Gastrocnemius medialis (tissue), 4 donors: ENCODE measurements at places on chromosomes 7 and 10.

- DNase-seq, result no peak
Measured at GRCh38 chr10:116364868-116365267, 40.6 kb downstream of the CCDC172 start.

DNA sequence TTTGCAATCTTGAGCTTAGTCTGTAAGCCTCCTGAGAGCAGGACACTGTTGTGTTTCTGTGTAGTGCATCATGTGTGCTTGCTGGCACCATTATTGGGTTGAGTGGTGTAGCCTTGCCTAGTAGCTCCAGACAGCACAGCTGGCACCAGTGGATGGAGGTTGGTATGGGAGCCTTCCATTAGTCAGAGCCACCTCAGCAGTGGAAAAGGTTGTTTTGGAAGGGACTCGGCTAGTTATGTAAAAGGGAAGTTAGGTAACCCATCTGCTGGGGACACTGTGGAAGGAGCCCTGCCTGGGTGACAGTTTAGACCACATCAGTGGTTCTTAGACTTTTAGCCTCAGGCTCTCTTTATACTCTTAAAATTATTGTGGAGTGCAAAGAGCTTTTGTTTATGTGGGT lies 16.3 kb downstream of the MINDY4 start:
- DNase-seq, result no peak

DNA sequence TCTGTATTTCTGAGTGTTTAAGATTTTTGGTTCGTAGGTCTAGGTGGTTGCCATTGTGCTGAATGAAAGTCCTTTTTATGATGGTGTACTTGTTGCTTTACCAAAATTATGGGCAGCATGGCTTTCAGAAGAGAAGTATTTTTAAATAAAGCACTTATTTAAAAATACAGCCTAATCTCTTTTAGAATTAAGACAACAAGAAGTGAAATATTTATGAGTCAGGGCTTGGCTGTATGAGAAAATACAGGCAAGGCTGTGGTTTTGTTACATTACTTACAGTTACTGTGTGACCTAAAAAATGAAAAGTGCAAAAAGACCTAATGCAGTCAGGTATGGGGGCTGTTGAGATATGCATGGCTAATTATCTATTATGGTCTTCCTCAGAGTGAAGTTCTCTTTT lies 185.2 kb upstream of the PPP1R3A start:
- no peak for DNase-seq

- DNase-seq, result no peak
Measured at GRCh38 chr7:122616951-122617350, 82.0 kb downstream of the RNF133 start.

DNA sequence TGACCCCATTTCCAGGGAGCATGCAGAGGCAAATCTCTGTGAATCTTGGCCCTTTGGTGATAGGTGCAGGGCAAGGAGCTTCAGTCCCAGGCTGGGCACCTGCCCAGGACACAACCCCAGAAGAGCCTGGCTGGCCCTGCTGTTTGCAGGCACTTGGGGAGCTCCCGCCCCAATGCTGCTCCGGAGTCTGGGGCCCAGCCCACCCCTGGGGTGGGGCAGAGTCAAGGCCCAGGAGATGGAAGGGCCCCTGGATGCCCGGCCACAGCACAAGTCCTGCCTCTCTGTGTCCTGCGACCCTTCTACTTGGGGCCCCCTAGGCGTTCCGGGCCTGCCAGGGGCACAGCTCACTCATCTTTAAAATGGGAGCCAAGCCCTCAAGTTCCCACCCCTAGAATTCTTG lies 24.7 kb downstream of the PDGFA start:
- no peak for DNase-seq

GRCh38 chr10:58453105-58453504 lies 59.6 kb upstream of the BICC1 start:
- DNase-seq, result no peak

GRCh38 chr10:129322933-129323820 lies 143.9 kb upstream of the MGMT start:
- no peak for DNase-seq

- DNase-seq, result no peak
Measured at GRCh38 chr10:98482096-98482495, 35.4 kb upstream of the HPS1 start.

GRCh38 chr7:51517187-51517586 lies 200.6 kb upstream of the COBL start:
- no peak for DNase-seq

GRCh38 chr10:101238732-101239105 lies 9.5 kb upstream of the LBX1 start:
- DNase-seq, result no peak

- no peak for DNase-seq
Measured at GRCh38 chr7:128855559-128855958, 7.1 kb upstream of the ATP6V1F start.

DNA sequence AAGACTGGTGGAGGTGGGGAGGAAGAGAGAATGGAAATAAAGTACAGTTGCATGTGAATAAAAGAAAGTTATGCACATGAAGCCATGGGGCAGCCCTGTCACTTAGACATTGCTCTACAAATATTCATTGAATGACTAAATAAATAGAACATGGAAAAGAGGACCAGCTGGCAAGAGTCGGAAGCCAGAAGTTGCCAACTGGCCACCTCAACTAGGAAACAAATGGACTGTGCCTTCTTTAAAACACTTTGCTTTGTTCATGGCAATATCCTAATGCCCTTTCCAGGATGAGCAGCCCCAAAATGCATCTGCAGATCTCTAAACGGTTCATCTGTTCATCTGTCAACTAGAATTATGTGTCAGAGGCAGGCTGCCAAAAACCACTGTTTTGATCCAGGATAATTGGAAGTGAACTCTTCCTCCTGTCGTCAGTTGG lies 157.3 kb downstream of the NOC3L start:
- DNase-seq, result no peak

- DNase-seq, result no peak
Measured at GRCh38 chr10:1345368-1345767, 289.2 kb downstream of the WDR37 start.

DNA sequence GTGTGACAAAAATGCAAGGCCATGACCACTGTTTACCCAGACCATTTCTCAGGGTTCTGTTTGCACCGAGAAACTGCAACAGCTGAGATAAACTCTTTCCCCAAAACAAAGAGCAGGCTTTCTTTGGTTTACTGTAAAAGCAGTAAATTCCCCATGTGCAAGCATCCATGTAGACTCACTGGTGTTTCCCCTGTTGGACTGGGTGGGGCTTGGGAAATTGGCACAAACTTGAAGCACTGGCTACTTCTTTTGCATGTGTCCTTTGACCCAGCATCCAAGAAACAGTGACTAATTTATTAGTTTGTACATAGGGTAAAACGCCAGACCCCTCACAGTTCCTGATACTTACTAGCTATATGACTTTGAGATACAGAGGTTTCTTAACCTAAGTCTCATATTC lies 12.3 kb downstream of the IQUB start:
- no peak for DNase-seq

- no peak for DNase-seq
Measured at GRCh38 chr7:104124469-104124868, 83.3 kb downstream of the ORC5 start.

- DNase-seq, result no peak
Measured at GRCh38 chr7:107173691-107174406, 5.0 kb downstream of the HBP1 start.

DNA sequence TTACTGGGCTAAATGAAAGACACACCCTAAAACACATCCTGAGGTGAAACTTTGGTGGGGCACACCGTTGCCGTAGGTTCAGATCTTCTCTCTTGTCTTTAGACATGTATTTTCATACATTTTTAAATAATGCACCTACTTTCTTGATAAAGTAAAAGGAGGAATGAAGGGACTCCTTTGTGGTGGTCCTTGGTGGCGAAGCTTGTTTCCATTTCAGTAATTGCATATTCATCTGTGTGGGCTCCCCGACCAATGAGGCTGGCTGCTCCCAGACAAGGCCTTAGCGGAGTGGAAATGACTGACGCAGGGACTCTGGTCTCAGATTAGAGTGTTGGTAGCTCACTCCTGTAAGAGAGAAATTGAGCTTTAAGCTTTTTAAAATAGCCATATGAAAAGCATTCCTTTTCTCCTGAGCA lies 815 bp downstream of the CCSER2 start:
- no peak for DNase-seq

GRCh38 chr10:78231939-78232338 lies 198.3 kb downstream of the RPS24 start:
- peak; percentile 22 for DNase-seq

DNA sequence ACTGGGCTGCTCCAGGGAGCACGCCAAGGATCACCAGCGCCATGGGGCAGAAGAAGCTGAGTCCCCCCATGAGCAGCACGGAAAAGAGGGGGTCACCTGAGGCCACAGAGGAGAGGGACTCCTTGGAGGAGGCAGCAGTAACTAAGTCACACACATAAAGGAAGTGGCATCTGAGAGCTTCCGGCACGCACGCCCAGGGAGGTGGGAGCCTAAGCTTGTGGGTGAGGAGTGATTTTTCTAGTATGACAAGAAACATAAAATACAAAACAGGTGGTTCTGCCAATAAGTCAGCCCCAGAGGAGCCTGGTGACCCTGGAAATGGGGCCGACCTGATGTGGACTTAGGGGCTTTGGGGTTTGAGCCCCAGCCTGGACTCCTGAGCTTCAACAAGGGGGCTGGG lies 60.8 kb downstream of the CARD11 start:
- no peak for DNase-seq

GRCh38 chr10:121734589-121735045 lies 136.4 kb upstream of the FGFR2 start:
- no peak for DNase-seq

- no peak for DNase-seq
Measured at GRCh38 chr10:7365027-7365745, 45.6 kb downstream of the SFMBT2 start.

- DNase-seq, result no peak
Measured at GRCh38 chr7:106820321-106821217, 44.5 kb upstream of the PIK3CG start.

DNA sequence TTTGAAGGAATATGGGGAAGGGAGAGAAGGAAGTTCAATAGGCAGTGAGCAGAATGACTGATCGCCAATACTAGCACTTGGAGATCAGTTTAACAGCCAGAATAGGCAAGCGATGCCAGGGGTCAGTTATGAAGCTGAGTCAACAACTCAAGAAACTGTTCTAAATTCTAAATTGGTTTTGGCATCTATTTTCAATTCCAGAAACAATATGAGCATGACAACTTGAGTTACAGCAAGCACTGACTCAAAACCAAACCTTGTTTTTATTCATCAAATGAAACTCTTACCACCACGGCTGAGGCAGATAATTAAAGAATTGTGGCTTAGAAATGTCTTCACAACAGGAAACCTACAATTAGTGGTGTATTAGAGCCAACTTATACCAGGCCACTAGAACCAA lies 180.5 kb upstream of the ASAH2 start:
- DNase-seq, result no peak

- DNase-seq, result no peak
Measured at GRCh38 chr7:155971180-155971770, 159.0 kb upstream of the SHH start.

GRCh38 chr10:8532647-8533046 lies 478.2 kb downstream of the GATA3 start:
- no peak for DNase-seq

DNA sequence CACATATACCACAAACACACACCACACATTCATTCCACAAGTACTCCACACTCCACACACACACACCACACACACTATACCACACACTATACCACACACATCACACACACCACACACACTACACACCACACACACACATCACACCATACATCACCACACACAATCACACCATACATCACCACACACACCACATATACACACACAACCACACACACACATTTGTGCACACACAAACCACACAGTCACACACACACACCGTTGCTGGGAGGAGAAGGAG lies 112.8 kb downstream of the PTPN20 start:
- DNase-seq, result no peak

DNA sequence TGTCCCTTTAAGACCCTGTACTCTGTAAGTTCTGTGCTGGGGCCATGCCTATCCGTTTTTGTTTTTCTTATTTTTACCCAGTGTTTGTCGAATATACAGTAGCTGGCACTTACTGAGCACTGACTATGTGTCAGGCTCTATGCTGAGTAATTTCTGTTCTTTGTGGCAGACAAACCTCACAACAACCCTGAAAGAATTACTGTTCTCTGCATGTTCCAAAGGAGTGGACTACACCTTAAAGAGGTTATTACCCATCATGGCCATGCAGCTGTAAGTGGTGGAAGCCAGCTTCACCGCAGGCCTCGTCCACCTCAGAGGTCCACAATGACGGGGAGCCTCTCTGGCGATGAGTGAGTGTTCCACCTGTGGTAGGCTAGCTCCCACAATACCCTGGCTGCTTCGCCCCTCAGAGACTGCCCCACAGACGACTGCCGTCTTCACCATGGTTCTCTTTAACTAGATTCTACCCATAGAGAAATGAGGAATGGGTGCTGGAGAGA lies 30.1 kb upstream of the RBM20 start:
- DNase-seq, result no peak

DNA sequence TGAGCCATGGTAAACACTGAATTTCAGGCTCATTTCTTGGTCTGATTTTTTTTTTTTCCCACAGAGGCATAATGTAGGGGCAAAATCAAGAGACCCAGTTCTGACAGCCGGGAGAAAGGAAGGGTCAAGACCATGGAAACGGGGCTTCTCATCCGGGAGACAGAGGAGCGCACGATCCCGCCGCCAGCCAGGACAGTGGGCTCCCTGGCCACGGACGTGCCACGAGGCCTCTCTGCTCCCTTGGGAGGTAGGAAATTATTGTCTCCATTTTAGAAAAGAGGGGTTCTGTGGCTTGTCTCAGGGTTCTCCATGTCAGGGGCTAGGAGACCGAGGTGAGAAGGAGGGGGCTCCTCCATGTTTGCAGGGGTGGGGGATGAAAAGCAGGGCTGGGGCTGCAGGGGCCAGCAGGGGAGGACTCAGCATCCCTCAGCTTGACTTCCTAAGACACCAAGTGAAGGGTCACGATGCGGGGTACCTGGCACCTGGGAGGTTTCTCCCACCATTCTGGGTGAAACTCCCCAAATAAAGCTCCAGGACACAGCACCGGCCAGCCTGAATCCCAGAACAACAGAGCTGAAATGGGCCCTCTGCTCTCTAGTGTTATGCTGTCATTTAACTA lies 37.6 kb downstream of the PPIF start:
- DNase-seq, result no peak

DNA sequence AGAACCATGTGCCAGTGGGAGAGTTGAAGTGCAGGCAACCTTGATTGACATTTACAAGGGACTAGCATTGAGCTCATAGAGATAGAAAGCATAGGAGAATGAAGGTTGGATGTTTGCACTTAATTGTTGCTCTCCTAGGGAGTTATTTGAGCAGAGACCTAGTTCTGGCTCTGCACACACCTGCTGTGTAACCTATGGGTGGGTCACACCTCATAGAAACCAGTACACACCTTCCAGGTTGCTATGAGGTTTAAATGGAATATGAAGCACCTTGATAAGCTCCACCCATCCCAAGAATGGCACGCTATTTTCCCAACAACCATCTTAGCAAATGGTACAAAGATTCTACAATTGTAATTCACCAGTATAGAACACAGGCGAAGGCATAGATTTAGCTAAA lies 86.2 kb upstream of the AOAH start:
- no peak for DNase-seq

GRCh38 chr7:78329001-78329655 lies 530.6 kb downstream of the PHTF2 start:
- no peak for DNase-seq

GRCh38 chr7:50687575-50688225 lies 95.0 kb downstream of the GRB10 start:
- DNase-seq, result no peak

- no peak for DNase-seq
Measured at GRCh38 chr10:69345890-69346474, 67.7 kb downstream of the HK1 start.
